ENCODE measurements at places on chromosomes 7 and 10. TPM values are rescaled to one million over a fixed set of nuclear protein-coding genes. Genes with fewer than 3 reads are reported as not detected.

- DNase-seq: no peak
- H3K4me3 ChIP-seq: no peak overlapping the region
- no peaks in the 10 kb centered on the region for H3K4me1 ChIP-seq
- H3K27me3 ChIP-seq: no peaks in the 10 kb centered on the region
- no peak overlapping the region for H3K27ac ChIP-seq
Measured at GRCh38 chr10:19944911-19945663, 128.9 kb downstream of the PLXDC2 start.

UBTD1 gene
- total RNA-seq: 1.8 TPM

DNA sequence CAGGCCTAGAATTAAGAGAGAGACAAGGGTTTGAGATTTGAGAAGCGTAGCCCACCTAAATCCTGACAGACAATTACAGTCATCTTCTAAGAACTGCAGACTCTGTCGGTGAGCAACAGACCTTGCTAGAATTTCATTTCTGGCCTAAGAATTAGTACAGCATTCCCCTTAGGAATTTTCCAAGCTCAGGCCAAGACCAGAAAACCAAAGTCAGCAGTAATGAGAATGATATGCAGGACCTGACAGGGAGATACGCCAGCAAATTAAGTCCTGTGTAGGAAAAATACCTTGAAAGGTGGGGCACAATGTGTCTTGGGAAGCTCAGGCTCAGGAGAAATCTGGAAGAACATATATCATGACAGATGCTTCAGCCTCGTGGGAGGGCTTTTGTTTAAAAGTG lies 52.7 kb upstream of the HERPUD2 start:
- H3K4me1 ChIP-seq: no peaks in the 10 kb centered on the region
- H3K27me3 ChIP-seq: peaks cover 12% of the 10 kb centered on the region
- H3K27ac ChIP-seq: no peak overlapping the region
- no peak overlapping the region for H3K4me3 ChIP-seq
- DNase-seq: no peak
- H3K36me3 ChIP-seq: no peaks in the 10 kb centered on the region

CPA2 gene
- not detected for total RNA-seq

DNA sequence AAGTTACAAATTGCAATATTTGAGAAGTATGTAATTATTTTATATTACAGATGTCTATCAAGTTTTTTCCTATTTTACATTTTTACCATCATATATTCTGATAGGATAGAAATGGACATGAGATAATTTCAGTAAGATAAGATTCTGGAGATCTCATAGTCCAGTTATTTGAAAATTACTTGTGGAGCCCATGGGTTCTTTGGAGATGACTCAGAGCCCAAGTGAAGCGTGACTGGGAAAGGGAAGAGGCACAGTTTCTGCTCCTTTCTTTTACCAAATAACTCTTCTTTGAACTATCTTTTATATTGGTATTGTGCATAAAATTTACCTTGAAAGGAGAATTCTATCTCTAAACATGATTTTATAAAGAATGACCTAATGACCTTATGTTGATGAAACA lies 2.4 kb downstream of the CD36 start:
- no peak overlapping the region for H3K27ac ChIP-seq
- H3K4me3 ChIP-seq: no peak overlapping the region
- H3K36me3 ChIP-seq: no peaks in the 10 kb centered on the region
- H3K4me1 ChIP-seq: no peaks in the 10 kb centered on the region

- H3K36me3 ChIP-seq: no peaks in the 10 kb centered on the region
- no peak for DNase-seq
- no peak overlapping the region for H3K4me3 ChIP-seq
- H3K27ac ChIP-seq: no peak overlapping the region
Measured at GRCh38 chr10:3480990-3481315, 304.1 kb downstream of the KLF6 start.

ZNF503 gene
- total RNA-seq: 0.07 TPM

VSIR gene
- 115 TPM for total RNA-seq

All from activated T-helper 1 cell treated with anti-CD3 and anti-CD28 coated beads, Interleukin-12 subunit alpha, Interleukin-12 subunit beta, Interleukin-2, Interleukin-4 antibody, amounts not matched to agents 30 ng/mL and 10 ng/mL and 1 ng/mL, durations not matched to agents 14 hours and 24 hours and 36 hours (primary cell).